EL (cell line): ENCODE measurements at places on chromosomes 12 and 14.
A peak's percentile ranks its signal among the peaks of the same experiment; 100 is the strongest.

- peak; percentile 72 for DNase-seq
These were observed 201.9 kb downstream of the DAD1 start for GRCh38 chr14:22386924-22387775.

- no peak for DNase-seq
These were observed 129.8 kb upstream of the FKBP4 start for GRCh38 chr12:2664721-2665577.

GRCh38 chr12:46374310-46374709 lies 1.7 kb upstream of the SLC38A2 start:
- no peak for DNase-seq

GRCh38 chr12:95830335-95831089 lies 28.2 kb upstream of the SNRPF start:
- DNase-seq: no peak

DNA sequence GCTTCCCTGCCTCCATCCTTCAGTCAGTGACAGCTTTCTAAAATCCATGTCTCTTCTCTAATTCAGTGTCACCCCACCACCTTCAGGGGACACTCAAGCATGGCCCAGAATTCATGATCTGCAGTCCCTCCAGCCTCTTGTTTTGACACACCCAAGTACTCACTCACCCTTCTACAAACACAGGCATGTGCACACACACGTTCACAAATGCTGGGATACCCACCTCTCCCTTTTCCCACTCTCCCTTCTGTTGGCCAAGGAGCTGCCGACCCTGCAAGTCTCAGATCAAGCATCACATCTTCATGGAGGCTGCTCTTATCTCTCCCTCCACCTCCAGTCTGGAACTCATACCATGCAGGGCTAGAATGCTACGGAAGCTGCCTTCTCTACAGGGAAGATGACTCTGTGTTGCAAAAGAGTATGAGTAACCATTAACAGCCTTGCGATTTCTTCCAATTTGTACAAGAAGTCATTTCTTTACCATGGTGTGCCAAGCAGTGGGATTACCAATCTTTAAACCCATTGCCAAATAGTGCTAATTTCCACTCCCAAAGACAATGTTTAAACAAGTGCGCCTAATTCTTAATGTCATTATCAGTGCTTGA lies 196.1 kb downstream of the BCL11B start:
- no peak for DNase-seq

DNA sequence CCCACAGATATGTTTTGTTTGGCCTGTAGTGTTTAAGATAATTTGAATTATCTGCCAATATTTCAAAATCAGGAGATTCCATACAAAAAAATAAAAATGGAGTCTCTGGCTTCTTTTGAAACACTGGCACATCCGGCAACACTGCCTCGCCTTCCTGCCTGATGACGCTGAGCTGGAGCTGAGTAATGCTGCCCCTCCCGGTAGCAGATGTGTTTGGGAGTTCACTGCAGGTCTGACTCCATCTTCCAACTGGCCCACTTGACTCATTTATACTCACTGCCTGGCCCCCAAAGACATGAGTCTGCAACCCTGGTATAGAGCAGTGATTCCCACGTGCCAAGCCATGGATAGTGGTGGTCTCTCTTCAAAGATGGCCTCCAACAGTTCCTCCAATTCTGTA lies 7.4 kb downstream of the CIT start:
- DNase-seq: peak; percentile 93
